ENCODE measurements at places on chromosomes 7 and 10.

DNA sequence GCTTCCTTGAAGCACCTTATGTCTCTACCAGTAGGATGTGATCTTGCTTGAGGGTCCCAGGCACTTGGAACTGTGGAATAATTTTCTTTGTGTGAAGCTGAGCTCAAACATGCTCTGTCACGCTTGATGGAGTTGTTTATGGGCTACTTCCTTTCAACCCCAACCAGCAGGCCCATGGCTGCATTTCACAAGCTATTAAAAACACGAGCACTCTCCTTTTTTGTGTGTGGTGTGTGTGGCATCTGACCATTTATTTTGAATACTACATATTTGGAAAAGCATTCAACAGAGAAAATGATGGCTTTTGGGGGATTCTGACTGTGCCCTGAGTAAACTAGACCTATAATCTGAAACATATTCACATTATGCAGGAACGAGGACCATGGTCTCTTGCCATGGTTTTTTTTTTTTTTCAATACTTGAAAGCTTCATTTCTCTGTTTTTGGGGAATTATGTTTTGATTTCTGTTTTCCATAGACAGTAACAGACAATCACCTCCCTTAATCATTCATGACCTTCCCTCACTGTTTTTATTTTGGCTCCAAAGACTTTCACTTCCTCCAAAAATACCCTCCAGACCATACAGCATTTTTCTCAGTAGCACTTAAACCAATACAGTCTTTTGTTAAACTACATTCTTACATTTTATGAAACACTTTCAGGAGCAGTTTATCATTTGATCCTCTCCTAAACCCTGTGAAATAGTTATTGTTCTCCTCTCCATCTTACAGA is 233.6 kb upstream of the BMPER start:
- DNase-seq = no peak

- no peak for DNase-seq
These were observed 546 bp upstream of the HOXA3 start for GRCh38 chr7:27152816-27153442.

GRCh38 chr7:27603813-27604212 is 58.9 kb downstream of the HIBADH start:
- DNase-seq = no peak

GRCh38 chr10:9807846-9808245 is 1209.8 kb upstream of the CELF2 start:
- no peak for DNase-seq

- no peak for DNase-seq
These were observed 250.4 kb downstream of the ELMO1 start for GRCh38 chr7:37198041-37198905.

GRCh38 chr7:7883394-7883793 is 85.2 kb upstream of the GLCCI1 start:
- DNase-seq = no peak

DNA sequence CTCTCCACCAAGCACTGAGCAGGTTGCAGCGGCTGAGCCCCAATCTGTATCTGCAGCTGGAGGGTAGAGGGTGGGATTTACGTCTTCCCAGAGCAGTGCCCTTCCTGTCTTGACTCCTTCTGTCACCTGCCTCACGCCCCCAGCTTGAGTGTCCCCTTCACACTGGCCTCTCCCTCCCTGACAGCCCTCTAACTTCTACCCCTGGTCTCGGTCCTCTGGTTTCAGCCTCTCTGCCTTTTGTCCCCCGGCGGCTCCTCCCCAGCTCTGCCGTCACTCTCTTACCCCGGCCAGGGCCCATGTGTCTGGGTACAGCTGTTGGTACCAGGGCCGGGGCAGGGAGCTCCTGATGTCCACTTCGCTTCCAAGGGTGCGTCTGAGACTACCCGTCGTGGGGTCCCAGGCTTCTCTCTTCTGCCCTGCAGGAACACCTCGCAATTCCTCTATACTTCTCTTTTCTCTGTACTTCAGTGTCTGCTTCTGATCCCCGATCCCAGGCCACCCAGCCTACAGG is 654 bp downstream of the MUC3A start:
- no peak for DNase-seq

All from fibroblast of lung (primary cell).